ENCODE measurements at places on chromosomes 4 and X.

- no peak for DNase-seq
Observed at GRCh38 chrX:19849464-19850080, 37.8 kb downstream of the SH3KBP1 start.

- DNase-seq = no peak
Observed at GRCh38 chr4:78971776-78972175, 32.5 kb upstream of the PAQR3 start.

- DNase-seq = peak; percentile 87
Observed at GRCh38 chr4:101977076-101977475, 186.5 kb downstream of the BANK1 start.

DNA sequence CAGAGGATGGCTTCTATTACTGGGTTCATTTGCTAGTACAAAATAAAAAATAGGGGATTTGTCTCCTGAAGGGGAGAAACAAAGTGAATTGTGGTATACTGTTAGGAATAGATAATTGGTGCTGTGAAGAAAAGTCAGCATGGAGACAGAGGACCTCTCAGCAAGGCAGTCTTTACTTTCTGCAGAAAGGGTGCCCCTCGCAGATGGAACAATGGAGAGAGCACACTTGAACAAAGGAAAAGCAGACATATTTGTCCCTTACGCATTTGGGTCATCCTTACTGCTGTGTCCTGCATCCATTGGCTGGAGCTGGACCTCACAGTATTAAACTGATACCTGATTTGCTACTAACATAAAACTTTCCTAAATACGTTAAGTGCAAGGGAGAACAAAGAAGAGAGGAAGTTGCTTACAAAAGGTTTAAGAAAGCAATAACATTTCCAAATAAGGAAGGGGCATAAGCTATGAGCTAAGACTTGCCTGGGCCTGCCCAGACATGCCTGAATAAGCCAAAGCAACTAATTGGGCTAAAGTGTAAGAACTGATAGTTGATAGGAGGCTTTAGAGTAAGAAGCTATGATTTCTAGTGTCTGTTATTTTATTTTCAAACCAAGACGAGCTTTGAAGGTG is 83.8 kb downstream of the CCKAR start:
- DNase-seq = no peak

DNA sequence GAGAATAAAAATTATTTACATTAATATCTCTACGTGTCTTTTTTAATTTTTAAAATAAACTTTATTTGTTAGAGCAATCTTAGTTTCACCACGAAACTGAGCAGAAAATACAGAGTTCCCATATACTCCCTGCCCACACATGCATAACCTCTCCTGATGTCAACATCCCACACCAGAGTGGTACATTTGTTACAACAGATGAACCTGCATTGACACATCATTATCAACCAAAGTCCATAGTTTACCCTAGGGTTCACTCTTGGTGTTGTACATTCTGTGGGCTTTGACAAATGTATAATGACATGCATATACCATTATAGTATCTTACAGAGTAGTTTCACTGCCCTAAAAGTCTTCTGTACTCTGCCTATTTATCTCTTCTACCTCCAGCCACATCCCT is 110.6 kb upstream of the OTUD4 start:
- no peak for DNase-seq

GRCh38 chr4:89837385-89837992 is 528 bp upstream of the SNCA start:
- no peak for DNase-seq

DNA sequence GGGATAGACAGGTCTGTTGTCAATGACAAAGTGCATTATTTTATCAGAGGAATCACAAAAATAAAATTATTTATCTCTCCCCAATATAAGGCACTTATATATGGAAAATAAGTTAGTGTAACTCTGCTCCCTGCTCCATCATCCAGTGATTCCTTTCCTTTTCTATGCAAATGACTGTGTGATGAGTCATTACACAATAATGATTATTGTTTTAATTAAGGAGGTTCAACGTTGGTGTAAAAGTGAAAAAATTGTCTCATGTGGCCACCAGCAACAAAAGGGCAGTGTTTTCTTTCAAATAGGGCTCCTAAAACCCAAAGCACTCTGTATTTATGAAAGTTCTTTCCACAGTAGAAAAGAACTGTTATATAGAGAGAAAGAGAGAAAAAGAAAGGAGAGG is 16.7 kb downstream of the SLC7A11 start:
- no peak for DNase-seq

- DNase-seq = no peak
Observed at GRCh38 chr4:70808151-70808550, 31.5 kb downstream of the GRSF1 start.

- no peak for DNase-seq
Observed at GRCh38 chrX:11791090-11791489, 33.1 kb downstream of the MSL3 start.

- no peak for DNase-seq
Observed at GRCh38 chr4:58732973-58733372, 1622.8 kb upstream of the IGFBP7 start.

- DNase-seq = no peak
Observed at GRCh38 chrX:42497356-42497755, 280.6 kb downstream of the PPP1R2C start.

- peak; percentile 67 for DNase-seq
Observed at GRCh38 chr4:152696764-152697261, 17.0 kb upstream of the TMEM154 start.

DNA sequence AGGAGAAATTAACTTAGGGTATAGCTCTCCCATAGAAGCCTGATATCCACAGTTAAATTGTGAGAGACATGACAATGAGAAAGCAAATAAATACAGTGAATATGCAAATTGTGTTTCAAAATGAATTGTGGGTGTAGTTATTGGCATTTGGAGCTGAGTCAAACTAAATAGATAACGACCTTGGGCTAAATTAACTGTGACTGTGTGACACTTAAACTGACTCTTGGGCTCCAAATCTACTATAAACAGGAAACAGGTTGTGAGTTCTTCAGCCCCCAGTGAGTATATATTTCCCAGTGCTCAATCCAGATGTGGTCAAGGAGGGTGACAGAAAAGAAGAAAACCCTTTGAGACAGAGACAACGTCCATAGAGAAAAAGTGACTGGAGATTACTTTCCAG is 11.3 kb upstream of the MAGEA10 start:
- DNase-seq = no peak

- no peak for DNase-seq
Observed at GRCh38 chr4:55346851-55347255, 811 bp downstream of the SRD5A3 start.

DNA sequence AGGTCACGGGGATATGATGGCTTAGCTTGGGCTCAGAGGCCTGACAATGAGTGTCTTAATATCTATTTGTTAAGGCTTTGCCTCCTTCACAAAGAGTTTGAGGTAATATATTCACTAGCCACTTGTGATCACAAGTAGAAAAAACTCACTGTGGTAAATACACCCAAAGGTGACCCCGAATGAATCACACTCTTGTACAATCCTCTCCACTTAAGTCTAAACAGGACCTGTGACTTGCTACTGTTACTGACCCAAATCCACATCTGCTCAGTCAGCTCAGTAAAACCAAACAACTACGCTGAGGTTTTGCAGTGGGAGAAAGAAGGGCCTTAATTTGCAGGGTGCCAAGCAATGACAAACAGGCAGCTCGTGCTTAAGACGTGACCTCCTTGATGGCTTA is 223.8 kb upstream of the MAGEC2 start:
- DNase-seq = no peak

DNA sequence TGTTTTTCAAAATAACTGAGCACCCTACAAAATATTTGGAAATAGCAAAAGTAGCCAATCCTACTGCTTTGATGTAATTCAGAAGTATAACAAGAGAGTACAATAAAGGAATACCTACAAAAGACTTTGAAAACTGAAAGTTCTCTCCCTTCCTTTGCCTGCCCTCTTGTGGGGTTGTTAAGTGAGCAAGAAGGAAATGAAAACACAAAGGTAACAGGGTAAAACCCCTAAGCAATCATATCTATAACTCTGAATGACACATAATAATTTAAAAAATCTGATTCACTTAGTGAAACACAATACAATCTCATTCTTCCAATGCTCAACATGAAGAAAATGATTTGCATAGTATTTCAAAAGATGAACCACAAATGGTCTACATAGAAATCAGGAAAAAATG is 98.2 kb downstream of the FRYL start:
- peak; percentile 47 for DNase-seq

GRCh38 chr4:72602396-72603376 is 33.7 kb upstream of the ADAMTS3 start:
- no peak for DNase-seq

GRCh38 chr4:128571747-128572146 is 237.8 kb upstream of the JADE1 start:
- peak; percentile 79 for DNase-seq

DNA sequence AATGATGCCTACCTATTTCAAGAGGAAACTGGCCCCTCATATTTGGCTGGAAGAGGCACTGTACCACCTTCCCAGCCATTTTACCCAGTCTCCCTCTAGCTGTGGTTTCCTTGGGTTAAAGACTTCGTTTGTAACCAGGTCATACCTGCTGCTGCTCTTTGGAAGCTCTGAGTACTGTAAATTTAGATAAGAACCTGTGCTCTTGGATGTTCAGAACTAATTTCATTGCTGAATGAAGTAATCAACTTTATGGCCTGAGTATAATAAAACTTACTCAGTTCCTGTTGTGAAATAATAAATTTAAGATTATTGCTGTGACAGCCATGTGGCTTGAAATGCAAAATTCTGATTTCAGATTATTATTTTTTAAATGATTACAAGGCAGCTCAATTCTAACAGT is 12.2 kb downstream of the MTTP start:
- no peak for DNase-seq

DNA sequence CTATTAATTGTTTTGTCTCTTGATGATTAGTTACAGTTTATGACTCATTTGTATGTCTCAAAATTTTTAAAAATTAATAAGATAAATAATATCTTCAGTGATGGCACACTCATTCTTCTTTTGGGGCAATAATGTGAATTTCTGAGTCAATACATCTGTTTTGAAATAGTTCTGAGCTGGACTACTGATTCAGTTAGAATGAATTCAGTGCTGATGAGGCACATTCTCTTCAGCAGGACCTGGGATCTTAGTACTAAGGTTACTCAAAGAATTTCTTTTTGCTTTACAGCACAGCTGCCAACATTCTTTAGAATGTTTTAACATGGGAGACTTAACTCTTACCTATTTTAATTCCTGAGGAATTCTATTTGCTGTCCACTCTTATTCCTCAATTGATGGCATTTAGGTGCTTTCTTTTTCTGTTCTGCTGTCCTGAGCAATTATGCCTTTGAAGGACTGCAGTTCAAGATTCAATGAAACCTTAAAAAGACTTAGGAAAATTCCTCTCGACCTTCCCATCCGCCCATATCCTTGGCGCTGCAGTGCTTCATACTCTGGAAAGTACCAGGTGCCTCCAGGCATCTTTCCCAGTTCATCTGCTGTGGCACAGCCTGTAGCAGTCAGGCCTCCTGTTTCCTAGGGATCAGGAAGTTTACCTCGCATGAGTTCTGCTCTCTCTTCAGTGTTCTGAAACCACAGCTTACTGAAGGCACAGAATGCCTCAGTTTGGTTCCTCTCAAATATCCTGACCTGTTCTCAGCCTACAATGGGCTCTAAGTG is 213.7 kb downstream of the FSTL5 start:
- no peak for DNase-seq

- DNase-seq = peak; percentile 3
Observed at GRCh38 chrX:141791856-141792255, 46.3 kb upstream of the MAGEC3 start.
